ENCODE measurements at places on chromosomes 1 and 21.

DNA sequence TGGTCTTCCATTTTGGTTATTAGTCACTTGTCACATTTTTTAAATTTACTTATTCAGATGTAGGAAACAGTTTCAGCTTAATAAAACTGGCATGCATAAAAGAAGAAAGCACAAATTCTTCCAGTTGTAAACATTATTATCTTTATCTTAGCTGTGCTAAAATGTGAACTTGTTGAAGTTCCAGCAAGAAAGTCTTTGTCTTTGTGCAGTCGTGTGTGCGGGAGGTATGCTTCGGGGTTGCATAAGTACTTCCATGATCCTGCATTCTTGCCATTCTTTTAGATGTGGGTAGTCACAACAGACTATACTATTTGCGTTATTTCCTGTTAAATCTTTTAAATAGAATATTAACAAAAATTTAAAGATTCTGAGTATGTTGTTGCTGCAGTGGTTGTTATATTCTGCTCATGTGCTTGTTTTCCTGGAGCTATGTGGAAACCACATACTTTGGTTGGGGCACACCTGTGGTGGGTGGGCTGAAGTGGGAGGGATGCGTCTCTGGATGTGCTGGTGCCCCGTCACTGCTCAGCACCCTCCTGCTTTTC lies 49.9 kb downstream of the CBS start:
- no peak for DNase-seq

- no peak for DNase-seq
Measured at GRCh38 chr1:185732951-185733350, 1.2 kb upstream of the HMCN1 start.

DNA sequence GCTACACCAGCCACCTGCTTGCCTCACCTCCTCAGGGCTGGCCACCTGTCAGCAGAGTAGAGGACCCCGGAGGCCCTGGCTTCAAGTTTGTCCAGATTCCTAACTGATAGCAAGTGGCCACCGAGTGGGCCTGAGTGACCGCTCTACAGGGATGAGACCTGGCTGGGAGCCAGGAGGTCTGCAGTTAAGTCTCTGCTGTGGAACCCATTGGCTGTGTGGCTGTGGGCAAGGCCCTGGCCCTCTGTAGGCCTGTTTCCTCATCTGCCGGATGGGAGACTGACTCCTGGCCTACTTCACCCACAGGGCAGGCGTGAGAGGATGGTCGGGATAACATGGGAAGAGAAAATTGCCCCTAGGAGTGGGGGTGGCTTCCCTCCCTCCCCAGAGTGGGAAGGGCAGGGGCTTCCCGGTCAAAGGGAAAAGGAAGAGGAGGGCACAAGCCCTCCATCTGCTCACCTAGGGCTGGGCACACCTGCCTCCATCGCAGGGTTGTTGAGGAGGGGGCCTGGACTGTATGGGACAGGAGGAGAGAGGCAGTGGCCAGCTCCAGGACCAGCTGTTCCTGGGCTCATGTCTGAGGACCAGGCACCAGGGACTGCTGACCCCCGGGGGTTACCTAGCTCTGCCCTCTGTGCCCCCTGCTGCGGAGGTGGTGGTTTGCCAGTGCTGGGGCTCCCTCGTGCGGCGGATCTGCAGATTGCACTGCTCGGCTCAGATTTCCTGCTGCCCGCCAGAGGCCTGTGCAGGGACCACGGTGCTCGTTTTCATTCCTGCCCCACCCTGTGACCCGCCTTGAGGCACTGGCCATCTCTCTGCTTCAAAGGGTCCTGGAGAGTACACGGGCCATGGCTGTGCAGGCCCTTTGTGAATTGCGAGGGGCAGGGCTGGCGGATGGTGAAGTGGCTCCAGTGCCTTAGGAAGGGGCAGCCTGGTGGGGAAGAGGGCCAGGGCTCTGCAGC lies 9.1 kb upstream of the MTFR1L start:
- peak; percentile 92 for DNase-seq

DNA sequence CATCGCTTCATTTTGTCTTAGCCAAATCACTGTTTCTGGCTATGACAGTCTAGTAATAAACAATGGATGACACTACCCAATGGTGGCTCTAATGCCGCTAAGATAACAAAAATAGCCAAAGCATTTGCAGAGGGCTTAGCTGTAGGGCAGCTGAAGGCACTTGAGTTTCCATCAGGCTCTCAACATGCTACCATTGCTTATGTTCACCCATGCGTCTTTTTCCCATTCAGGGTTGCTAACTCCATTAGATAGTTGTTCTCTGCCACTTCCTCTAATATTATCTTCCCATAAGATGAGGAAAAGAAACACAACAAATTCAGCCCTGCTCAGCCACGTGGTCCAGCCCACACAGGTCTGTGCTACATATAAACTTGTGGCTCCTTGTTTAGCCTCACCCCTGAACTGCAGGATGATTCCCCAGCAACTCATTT lies 159.6 kb downstream of the TOMM20 start:
- no peak for DNase-seq

GRCh38 chr1:91729621-91730358 lies 156.2 kb downstream of the TGFBR3 start:
- no peak for DNase-seq

GRCh38 chr21:46628868-46629267 lies 6.6 kb upstream of the PRMT2 start:
- DNase-seq = no peak

DNA sequence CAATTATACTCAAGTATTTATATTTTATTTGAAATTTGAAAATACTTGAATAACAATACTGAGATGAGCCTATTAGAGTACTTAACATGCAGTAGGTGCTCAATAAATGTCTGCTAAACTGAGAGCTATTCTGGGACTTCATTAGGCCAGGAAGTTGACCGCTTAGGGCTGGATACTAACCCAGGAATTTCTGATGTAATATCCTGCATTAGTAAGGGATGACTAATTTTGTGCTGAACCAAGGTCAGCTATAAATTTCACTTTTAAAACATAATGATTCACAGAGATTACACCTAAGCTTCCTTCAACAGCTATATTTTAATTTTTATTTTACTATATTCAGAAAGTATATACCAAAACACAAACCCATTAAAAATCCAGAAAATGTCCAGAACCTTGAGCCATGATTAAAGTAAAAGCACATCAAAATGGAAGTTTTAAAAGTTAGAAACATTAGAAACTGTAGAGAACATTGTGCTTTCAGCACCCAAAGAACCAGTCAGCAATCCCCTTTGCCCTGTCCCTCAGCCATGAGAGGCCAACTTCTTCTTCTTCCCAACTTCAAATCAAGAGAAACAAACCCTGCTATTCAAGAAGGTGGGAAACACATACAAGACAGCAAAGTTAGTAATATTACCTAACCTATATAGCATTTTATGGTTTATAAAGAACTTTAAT lies 35.4 kb downstream of the WNT2B start:
- DNase-seq = no peak

DNA sequence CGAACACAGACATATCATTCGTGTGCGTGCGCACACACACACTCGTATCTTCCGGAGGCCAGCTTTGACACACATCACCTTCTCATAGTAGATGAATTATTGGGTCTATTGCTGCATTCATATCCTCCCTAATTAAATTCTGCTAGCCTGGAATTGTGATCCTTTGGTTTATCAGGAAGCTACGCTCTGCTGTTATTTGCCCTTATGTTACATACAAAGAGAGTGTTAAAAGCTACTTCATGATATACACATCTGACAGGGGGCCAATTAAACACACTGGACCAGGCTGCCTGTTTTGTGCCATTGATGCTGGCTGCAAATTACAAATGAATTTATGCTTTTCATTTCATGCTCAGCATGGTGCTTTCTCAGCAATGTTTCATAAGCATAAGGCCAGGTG lies 252.0 kb downstream of the RHOU start:
- DNase-seq = no peak

DNA sequence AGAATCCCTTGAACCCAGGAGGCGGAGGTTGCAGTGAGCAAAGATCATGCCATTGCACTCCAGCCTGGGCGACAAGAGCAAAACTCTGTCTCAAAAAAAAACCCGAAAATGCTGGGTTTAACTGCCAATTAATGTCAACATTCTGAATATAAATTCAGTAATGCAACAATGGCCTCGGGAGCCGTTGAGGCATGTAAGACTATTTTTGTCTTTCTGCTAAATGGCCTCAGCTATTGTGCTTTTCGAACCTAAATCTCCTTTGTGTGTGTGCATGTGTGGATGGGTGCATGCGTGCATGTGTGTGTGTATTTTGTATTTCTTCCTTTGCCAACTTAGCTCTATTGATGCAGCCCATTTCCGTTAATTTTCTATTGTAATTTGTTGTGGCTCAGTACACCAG lies 31.6 kb downstream of the CLIC4 start:
- DNase-seq = no peak

DNA sequence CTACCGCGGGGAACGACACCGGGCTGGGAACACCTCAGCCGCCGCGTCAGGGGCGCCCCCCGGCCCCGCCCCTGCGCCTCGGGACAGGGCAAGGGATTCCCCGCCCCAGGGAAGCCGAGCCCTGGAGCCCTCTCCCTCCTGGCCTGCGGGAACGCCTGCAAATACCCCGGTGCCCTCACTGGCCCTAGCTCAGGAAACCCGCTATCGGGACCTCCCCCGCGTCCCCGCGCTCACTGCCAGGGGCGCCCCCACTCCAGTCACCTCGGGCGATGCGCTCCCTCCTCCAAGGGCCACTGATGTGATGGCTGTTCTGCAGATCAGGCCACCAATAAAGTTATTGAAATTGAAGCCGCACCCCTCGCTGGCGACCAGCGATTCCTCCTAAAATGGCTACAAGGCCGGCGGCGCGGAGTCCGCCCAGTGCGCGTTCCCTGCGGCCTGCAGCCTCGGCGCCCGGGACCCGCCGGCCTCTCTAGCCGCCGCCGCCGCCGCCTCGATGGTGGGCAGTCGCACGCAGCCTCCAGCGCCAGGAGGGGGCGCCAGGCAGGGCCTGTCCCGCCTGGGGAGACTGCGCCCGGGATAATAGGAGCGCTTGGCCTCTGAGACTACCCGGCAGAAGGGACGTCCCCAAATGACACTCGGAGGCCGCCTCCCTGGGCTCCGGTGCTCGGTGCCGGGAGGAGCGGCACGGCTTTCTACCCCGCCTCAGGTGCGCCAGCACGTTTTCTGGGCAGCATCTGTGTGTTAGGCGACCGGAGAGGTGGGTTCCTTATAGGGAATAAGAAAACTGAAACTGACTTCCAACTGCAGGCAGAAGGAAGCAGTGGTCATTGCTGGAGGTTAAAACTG lies at the start of gene PRKAB2:
Gene PRKAB2, minus strand, starts transcription at position 303 of the 849 bp plus-strand sequence. CDS start 326 bp downstream, outside the sequence.
- peak; percentile 97 for DNase-seq

DNA sequence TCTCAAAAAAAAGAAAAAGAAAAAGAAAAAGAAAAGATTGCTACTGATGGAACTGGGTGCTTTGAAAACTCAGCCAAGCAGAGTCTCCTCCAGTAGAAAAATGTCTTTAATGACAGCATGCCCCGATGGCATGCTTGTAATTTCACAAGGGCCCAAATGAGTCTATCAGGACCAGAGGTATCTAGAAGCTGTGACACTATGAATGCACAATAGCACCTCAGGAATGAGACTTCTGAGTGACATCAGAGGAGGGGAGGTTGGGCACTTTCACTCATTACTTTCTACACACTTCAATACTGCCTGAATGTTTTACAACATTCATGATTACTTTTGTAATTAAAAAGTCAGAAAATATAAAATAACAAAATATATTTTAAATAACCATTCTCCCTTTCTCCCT lies 15.1 kb upstream of the CD58 start:
- DNase-seq = no peak

GRCh38 chr21:25893191-25893590 lies 158.4 kb downstream of the GABPA start:
- no peak for DNase-seq

- no peak for DNase-seq
Measured at GRCh38 chr21:43696214-43696613, 22.7 kb upstream of the PDXK start.

GRCh38 chr1:54153535-54154439 lies 987 bp upstream of the CDCP2 start:
- DNase-seq = no peak

DNA sequence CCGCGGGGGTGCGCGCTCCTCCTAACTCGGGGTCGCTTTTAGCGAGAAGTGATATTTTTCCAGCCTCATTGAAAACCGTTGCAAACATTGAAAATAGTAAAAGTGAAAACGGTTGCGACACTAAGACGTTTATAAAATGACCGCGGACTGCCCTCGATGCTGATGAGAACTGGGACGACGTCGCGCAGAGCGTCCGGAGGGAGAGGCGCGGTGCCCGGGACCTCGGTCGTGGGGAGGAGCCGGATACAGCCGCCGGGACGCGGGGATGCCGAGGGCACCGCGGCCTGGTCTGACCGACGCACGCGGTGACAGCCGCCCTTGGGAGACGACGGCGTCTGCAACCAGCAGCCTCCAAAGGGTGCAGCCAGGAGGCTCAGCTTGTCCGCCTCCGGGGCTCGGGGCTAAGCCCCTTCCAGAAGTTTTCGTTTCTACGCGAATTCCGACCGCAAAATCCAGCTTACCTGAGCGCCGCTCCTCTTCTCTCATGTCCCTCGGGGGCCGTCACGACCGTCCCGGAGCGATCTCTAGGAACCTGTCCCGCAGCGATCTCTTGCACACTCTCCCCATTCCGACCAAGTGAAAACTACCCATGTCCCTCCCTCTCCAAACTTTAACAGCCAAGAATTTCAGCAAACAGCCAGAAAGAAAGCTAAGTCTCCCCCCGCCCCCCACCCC lies 144.4 kb upstream of the ETS2 start:
- DNase-seq = no peak

GRCh38 chr1:225915538-225915991 lies 8.5 kb downstream of the PYCR2 start:
- no peak for DNase-seq

GRCh38 chr1:206953126-206953525 lies 6.9 kb upstream of the PIGR start:
- DNase-seq = no peak

DNA sequence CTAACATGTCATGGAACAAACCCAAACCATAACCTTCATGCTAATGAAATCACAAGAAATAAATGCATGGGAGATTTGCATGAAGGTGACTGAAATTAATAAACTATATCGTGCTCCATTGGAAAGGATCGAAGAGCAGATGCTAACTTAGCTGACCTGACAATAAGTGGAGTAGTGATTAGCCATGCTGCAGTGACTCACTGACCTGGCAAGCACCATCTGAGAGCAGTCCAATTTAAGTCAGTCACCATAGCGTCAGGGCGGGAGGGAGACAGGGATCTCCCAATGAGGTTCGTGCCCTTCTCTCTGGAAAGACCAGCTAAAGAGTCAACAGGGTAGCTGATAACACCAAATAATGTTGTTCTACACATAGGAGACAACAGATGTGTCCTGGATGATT lies 21.5 kb downstream of the OLIG2 start:
- DNase-seq = no peak

GRCh38 chr21:28253338-28253737 lies 739.3 kb downstream of the LTN1 start:
- DNase-seq = no peak

DNA sequence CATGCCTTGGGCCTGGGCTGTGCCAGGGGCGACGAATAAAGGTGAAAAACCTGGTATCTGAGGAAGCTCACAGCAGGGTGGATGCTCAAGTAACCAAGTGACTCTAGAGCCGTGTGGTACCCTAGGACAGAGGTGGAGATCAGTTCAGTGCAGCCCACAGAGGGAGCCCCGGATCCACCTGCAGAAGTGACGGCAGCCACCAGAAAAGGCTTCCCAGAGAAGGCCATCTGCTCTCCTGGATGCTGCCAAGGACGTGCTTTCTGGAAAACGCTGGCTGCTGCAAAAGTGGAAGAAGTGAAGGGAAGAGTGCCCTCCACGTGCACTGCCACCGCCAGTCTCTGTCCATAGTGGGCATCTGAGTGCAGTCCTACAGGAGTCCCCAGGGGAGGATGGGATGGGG lies 27.7 kb downstream of the TMCO4 start:
- DNase-seq = no peak
